ENCODE measurements at places on chromosomes 16 and 17.
A peak's percentile ranks its signal among the peaks of the same experiment; 100 is the strongest.

DNA sequence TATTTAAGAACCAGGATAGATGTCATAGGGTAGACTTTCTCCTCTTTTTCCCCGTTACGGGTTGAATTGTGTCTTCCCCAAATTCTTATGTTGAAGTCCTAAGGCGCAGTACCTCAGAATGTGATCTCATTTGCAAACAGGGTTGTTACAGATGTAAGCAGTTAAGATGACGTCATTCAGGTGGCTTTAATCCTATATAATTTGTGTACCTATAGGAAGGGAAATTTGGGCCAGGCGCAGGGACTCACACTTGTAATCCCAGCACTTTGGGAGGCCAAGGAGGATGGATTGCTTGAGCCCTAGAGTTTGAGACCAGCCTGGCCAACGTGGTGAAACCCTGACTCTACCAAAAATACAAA, 99.5 kb upstream of the DHX40 start:
- DNase-seq: no peak

- DNase-seq: no peak
Measured at GRCh38 chr17:50380369-50381259, 7.6 kb downstream of the EME1 start.

- DNase-seq: no peak
Measured at GRCh38 chr16:72879846-72880245, 168.1 kb downstream of the ZFHX3 start.

DNA sequence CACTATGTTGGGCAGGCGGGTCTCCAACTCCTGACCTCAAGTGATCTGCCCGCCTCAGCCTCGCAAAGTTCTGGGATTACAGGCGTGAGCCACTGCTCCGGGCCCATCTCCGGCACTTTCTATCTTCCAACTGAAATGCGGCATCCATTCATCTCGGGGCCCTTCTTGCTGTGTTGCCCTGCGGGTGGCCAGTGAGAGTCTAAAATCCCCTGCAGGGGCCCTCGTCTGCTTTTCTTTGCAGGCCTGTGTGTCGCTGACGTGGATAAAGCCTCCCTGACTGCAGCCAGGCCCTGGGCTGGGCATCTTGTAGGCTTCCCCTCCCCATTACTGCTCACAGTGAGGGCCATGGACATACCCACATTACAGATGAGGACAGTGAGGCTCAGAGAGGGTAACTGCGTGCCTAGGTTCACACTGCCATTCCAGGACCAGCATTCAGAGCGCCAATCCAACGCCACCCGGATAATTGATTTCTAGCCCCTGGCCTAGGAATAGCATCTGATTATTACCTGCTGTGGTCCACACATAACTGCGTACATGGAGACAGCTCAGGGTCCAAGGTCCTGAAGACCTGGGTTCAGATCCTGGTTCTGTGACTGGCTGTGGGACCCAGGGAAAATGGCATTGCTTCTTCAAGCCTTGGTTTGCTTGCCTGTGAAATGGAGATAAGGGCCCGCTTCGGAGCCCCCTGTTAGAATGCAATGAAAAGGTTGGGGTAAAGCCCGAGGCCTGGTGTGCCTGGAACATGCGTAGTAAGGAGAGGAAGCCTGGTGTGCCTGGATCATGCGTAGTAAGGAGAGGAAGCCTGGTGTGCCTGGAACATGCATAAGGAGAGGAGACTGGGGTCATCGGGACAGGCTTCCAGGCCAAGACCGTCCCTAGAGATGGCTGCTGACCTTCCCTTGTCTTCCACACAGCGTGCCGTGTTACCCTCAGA, 25.0 kb downstream of the CRISPLD2 start:
- no peak for DNase-seq

DNA sequence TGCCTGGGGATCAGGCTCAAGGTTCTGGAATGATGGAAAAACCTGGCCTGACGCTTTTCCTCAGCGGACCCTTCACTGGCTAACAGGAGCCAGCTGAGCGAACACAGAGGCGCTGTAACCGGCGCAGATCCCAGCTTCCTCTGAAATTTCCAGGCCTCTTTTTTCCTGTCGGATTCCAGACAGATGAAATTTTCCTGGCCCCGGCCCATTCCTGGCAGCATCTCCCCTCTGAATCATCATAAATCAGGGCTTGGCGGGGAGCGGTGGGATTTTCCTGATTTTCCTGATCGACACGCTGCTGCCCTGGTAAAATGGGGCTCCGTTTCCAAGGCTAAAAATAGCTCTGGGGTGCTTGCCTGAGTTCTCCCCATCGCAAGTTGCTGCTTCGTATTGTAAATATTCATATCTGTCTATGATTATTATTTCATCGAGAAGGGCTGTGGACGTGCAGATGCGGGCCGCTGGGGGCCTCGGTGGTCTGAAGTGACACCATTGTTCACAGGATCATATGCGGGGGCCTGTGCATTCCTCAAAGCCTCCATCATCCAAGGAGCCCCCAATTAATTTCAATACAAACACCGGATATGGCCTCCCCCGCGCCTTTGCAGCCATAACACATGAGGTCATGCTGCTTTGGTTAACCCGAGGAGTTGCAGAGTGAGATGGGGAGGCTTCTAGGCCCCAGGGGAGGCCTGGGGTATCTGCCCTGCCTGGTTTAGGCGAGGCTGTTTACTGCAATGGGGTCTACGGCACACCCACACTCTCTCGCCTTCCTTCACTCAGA, 45.8 kb upstream of the ETV4 start:
- DNase-seq: no peak

DNA sequence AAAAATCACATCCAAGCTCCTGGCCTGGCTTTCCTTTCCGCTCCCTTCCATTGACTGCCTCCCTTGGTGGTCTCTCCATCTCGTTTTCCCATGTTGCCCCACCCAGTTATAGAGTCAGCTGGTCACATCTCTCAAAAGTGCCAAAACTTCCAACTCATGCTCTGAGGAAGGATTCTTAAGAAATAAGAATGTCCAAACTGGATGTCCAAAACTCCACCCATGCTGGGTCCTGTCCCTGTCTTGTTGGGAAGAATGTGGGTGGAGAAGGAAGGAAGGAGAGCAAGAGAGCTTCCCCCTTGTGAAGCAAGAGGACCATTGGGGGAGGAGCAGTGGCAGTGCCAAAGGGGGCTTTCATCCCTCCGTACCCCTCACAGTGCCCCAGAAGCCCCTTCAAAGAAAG, 44.6 kb upstream of the MAP3K14 start:
- no peak for DNase-seq

DNA sequence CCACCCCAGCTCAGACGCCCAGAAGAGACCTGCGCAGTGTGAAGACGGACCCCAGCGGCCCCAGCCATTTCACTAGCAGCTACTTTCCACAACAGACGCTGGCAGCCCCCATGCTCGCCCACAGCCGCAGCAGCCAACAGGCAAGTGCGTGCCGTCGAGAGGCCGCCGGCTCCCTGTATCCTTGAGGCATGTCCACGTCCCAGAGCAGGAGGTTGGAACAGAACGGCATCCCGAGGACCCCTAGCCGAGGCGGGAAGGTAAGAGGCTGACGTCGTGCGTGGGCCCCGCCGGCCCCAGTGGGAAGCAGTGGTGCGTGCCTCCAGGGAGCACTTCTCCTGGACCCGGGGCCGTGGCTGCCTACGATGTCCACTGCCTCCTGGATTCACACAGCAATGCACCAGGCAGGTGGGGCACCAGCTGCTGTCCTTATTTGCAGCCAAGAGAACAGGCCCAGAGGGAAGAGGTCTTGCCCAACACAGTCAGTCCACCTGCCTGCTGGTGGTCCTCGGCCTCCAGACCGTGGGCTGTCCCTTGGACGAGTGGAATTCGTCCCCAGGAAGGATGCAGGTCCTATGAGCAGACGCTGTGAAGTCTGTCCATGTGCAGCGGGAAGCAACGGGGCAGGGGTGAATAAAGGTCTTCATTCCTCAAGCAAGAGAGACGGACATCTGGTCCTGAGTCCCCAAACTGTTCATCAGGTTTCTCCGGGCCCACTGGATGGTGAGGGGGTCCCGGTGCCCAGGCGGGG, 38.5 kb downstream of the SLC7A5 start:
- no peak for DNase-seq

GRCh38 chr16:72999541-73000019, 48.3 kb downstream of the ZFHX3 start:
- DNase-seq: no peak

DNA sequence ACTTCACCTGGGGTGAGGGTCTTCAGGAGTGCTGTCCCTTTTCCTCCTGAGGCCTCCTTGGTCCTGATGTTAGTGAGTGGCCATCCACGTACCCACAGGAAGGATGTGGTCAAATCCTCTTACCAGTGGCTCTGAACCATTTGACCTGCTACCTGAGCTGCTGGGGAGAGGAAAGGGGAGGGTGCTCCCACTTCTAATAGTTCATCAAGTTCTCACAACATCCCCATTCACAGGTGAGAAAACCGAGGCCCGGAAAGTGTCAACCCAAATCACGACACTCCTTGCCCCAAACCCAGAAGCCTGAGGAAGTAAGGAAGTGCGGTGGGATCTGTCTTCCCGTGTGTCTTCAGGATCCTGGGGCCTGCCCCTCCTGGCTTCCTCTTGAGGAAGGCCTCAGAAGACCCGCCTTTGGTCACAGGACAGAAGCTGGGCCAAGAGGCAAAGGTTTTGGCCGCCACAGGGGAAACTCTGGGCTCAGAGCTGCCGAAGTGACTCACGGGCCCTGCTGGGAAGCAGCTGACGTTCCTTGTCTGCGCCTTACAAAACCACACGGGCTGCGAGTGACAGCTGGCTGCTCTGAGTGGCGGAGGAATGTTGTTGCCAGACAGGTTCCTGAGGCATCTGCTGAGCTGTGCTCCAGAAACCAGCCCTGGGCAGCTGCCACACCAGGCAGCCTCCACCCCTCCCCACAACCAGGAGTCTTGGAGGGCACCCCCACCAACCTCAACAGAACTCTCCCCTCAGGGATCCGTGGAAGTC, 13.9 kb upstream of the KIFC3 start:
- DNase-seq: peak; percentile 68

DNA sequence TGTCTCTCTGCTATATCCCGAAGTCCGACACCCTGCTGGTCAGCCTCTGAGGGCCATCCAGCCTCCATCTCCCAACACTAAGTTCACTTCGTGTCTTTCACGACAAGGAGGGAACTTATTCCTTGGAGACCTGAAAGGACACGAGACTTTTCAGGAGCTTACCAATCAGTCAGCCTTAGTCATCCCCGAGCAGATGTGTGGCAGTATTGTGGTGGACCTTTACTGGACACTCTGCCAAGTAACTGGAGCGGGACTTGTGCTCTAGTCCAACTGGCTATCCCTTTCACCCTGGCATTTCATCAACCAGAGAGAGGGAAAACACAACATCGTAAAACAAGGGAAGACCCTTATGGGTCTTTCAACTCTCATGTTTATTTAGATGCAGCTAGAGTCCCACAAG, 87.1 kb downstream of the EMP2 start:
- DNase-seq: no peak

DNA sequence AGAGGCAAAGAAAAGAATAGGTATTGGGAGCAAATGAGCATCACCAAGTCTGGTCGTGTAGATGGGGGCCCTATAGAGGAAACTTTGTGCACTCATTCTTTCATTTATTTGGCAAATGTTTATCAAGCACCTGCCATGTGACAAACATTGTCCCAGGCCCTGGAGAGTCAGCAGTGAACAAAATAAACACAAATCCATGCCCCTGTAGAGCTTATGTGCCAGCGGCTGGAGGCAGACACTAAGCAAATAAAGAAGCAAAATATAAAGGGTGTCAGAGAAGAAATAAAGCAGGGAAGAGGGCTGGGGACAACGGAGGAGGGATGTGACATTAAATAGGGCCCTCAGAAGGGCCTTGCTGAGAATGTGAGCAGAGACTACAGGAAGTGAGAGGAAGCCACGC, 45.5 kb downstream of the KATNIP start:
- DNase-seq: no peak

DNA sequence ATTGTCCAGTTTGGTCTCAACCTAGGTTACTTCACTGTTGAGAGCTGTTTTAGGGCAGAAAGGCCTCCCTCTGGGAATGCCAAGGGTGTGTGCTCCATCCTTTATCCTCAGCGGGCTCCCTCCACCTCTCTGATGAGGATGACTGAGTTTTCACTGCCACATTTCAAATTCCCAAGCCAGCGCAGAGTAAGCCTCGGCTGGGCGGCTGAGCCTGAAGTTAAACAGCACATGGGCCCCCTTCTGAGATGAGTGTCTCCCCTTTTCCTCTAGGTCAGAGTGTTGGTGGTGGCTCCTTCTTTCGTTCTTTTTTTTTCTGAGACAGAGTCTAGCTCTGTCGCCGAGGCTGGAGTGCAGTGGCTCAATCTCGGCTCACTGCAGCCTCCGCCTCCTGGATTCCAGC, 5.5 kb upstream of the GCSH start:
- no peak for DNase-seq

DNA sequence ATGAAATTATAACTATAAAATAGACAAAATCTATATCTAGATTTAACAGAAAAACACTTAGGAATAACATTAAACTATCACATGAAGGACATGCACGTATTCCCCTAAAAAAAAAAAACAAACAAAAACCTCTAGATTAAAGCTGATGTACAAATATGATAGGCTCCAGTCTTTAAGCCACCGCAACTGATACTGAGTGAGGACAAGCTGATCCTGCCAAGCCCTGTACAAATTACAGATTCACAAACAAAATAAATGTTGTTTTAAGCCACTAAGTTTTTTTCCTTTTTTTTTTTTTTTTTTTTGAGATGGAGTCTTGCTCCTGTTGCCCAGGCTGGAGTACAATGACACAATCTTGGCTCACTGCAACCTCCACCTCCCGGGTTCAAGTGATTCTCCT, 35.3 kb downstream of the SMURF2 start:
- DNase-seq: no peak

GRCh38 chr17:861364-861763, 79.2 kb downstream of the MRM3 start:
- no peak for DNase-seq

- no peak for DNase-seq
Measured at GRCh38 chr17:20852990-20853370, 189.8 kb downstream of the USP22 start.

DNA sequence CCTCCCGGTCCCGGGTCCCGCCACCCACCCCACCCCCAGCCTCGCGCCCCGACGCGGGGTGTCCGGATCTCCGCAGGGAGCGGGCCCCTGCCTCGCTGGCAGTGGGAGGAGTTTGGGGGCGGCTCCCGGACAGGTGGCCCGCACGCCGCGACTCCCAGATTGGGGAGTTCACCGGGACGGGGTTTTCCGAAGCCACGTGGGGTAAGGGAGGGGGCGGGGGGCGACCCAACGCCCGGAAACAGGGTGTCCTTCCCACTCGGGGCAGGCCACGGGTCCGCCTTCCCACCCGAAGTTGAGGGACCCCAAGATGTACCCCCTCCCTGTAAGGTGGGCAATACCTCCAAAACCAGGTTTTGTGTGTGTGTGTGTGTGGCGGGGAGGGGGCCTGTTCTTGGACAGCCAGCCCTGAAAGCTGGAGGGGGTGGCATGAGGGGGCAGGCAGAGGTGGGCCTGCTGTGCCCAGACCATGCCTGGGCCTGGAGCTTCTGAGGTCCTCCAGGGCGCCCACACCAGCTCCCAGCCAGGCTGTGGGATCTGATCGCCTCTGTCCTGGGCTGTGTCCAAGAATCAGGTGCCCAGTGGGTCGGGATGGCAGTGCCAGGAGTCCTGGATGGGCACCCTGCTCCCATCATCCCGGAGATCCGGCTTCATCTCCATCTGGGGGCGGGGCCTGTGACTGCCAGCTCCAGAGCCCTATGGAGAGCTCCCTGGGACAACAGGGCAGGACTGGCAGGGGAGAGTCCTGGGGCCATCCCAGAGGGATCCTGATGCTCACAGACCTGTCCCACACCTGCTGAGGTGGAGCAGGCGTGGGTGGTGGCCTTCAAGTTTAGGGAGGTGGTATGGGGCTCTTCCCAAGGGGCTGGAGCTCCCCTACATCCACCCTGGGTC, 767 bp downstream of the SYNGR2 start:
- DNase-seq: no peak

GRCh38 chr17:72219137-72219823, 98.5 kb downstream of the SOX9 start:
- no peak for DNase-seq
